Activated CD4-positive, alpha-beta T cell treated with anti-CD3 and anti-CD28 coated beads, Interleukin-2, amount 50 U/mL, for 4 hours (primary cell): ENCODE measurements at places on chromosomes 4 and X.

- no peak for DNase-seq
Measured at GRCh38 chr4:82886147-82886942, 4.6 kb downstream of the SEC31A start.

GRCh38 chr4:169418846-169419245, 148.1 kb upstream of the SH3RF1 start:
- no peak for DNase-seq

DNA sequence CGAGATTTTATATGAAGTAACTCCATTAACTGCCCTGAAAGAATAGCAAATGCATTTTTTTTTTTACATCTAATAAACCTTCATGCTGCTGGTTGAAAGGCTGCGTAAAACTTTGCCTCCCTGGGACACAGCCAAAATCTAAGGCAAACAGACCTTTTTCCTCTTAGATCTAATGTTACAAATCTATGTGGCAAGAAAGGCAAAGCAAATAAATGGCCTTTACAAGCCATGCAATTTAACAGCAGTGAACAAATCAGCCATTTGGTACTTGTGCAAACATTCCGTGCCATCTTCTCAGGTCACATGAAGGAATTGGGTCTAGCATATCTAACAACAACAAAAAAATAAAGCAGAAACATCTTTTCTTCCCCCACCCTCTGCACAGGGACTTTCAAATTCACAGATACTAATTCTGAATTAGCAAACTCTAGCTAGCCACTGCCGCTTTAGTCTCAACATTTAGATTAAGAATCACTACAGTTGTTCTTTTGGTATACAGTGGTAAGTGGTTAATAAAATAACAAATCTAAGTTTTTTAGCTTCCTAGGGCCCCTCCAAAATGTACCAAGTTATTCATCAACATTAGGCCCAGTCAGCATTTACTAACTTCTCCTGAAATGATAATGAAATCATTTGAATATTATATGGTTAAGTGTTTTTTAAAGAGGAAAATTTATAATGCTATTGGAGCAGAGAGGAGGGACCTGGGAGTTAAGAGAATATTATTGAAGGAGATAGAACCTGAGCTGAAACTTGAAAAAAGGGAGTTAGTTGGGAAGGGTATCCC, 593.8 kb downstream of the SMARCA1 start:
- DNase-seq = no peak

GRCh38 chrX:133846311-133846710, 139.1 kb downstream of the GPC3 start:
- DNase-seq = no peak

- DNase-seq = no peak
Measured at GRCh38 chr4:106650701-106651100, 282.1 kb upstream of the GIMD1 start.

GRCh38 chr4:8913858-8914460, 42.3 kb upstream of the HMX1 start:
- DNase-seq = no peak

DNA sequence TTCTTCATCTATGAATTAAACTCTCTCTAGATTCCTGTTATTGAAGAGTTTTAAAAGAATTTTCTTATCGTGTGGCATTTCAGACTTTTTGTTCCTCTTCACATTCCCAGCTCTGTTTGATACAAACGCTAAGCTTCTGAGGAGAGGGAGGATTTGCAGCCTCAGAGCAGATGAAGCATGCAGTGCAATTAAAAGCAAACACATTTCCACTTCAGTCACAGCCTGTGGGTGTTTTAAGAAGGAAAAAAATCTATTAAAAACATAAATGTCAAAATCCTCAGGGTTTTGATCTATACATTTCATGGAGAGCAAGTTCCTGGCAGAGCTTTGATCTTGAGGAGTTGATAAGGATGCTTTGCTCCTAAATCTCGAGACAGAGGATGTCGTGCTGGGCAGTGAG, 442.4 kb upstream of the BOD1L1 start:
- DNase-seq = no peak

- DNase-seq = no peak
Measured at GRCh38 chr4:176498617-176499256, 179.0 kb downstream of the SPCS3 start.

- no peak for DNase-seq
Measured at GRCh38 chrX:112190646-112191045, 108.1 kb upstream of the TRPC5 start.

DNA sequence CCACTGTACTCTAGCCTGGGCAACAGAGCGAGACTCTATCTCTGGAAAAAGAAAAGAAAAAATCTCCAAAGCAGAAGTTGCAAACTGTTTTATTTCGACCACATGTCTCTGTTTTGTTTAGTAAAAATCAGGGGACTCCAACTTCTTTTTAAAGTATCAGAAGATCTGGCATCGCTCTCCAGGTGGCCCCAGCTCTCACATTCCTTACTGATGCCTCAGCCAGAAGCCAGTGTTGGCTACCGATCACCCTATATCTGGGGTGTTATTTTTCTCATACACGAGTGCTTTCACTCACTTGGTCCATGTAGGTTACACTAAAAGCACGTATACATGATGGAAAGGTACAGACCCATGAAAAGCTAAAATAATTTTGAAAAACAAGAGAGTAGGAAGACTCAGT, 8.3 kb downstream of the MPP1 start:
- no peak for DNase-seq

DNA sequence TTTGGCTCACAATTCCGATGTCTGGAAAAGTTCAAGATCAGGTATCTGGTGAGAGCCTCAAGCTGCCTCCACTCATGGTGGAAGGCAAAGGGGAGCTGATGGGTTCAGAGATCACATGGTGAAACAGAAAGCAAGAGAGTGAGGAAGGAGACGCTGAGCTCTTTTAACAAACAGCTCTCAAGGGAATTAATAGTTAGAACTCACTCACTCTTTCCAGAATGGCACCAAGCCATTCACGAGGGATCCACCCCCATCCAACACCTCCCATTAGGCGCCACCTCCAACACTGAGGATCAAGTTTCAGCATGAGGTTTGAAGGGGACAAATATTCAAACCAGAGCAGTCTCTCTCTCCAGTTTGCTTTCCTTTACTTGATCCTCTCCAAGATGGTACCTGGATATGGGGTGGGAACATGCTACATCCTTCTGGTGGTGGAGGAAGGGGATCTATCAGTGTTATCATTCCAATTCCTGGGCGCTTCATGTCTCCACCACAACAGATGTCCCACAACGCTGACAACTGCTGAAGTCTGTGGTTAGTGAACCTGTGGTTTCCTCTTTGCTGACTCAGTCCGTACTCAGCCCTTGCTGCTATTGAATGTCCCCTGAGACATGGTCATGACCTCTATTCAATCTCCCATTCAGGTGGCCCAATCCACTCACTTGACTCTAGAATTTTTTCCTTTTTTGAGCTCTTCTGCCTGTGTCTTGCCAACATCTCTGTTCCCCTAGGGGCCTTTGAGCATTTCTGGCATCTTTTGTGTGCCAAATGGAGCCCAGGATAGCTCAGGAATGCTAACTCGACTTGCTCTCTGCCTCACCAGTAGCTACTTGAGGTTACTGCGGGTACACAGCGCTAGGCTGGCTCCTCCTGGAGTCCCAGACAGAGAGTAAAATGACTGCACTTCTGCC, 395.2 kb downstream of the MID1IP1 start:
- peak; percentile 16 for DNase-seq

DNA sequence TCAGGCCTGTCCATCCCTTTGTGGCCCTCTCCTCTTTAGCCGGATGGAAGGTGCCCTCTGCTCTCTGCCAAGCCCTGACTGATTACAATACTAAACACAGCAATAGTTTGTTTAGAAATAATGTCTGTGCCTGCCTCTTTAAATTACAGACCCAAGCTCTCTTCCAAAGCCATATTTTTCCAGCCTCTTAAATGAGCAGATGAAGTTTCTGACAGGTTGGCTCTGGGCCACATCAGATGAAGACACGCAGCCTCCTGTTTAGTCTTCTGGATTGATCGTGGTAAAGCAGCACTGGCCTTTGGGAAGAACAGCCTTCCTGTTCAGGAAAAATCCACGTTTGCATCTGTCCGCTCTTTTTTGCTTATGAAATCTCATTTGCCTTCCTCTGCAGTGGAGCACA, 133.6 kb downstream of the CPE start:
- no peak for DNase-seq

DNA sequence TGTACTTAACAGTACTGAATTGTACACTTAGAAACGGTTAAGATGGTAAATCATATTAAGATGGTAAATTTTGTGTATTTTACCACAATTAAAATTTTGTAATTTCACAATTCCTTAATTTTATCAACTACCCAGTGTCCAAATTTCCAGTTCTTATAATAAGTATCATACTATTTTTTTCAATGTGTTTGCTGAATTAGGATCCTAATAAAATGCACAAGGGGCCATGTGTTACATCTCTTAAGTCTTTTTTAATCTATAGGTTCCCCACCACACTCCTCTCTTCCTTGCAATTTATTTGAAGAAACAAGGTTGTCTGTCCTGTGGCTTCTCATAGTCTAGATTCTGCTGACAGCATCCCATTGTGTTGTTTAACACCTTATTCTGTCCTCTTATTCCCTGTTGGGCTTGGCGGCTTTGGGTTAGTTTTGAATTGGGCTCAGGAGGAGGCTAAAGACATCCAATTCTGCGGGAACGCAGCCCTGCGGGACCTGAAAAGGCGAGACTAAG, 533 bp upstream of the SYAP1 start:
- DNase-seq = no peak

GRCh38 chr4:71406459-71406963, 67.7 kb downstream of the SLC4A4 start:
- DNase-seq = no peak

DNA sequence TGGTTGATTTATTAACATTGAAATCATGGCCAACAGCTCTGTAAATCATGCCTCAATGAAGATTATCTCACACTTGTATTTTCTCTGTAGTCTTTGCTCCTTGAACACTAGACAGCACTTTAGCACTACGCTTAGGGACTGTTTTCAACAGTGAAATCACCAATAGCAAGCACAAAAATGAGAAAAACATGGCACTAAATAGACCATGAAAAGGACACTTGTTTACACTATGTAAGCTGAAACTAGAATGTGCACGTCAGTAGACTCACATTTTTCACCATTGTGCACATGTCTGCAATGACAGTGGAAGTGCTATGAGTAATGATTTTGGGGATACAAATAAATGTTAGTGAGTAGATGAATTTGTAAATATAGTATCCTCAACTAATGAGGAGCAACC, 3.1 kb downstream of the BMP2K start:
- no peak for DNase-seq

DNA sequence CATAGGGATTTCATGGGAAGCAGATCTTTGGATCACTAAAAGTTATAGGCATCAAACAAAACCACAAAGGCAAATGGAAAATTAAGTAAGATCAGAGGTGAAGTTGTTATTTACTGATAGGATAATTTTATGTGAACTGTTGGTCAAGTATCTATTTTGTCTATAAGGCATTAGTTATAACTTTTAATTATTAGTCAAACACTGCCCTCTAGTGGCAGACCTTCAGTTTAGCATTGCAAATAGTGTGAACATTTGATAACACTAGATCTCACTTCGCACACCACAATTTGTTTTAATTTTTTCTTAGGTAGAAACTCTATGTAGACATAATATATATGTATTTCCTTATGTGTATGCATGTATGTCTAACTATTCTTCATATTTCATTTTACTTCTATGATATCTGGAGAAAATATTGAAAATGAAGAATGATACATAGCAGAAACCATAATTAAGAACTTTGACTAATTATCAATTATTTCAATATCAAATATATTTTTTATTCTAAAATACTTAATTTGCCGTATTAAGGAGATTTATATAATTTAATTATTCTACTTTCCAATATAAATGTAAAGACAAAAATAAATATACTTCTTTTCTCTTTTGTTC, 214.5 kb upstream of the TACR3 start:
- no peak for DNase-seq

GRCh38 chr4:7383266-7383665, 51.5 kb downstream of the PSAPL1 start:
- DNase-seq = no peak

GRCh38 chrX:118802857-118803256, 20.8 kb upstream of the ZCCHC12 start:
- DNase-seq = no peak

- no peak for DNase-seq
Measured at GRCh38 chr4:38703635-38704034, 39.6 kb downstream of the KLF3 start.

DNA sequence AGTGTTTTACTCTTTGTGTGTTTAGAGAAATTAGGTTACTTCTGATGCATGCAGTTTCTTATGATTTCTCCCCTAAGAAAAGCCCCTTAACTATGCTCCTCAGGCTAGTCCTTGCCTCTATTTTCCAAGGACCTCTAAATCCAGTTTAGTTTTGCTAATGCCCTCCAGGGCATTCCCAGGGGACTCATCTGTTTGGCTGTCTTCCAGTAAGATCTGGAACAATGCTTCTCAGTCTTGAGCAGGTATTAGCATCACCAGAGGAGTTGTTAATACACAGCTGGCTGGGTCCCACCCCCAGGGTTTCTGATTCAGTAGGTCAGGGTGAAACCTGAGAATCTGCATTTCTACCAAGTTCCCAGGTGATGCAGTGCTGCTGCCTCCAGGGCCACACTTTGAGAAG, 56.9 kb downstream of the OTC start:
- no peak for DNase-seq

GRCh38 chrX:7446815-7447214, 298.9 kb upstream of the PUDP start:
- no peak for DNase-seq

DNA sequence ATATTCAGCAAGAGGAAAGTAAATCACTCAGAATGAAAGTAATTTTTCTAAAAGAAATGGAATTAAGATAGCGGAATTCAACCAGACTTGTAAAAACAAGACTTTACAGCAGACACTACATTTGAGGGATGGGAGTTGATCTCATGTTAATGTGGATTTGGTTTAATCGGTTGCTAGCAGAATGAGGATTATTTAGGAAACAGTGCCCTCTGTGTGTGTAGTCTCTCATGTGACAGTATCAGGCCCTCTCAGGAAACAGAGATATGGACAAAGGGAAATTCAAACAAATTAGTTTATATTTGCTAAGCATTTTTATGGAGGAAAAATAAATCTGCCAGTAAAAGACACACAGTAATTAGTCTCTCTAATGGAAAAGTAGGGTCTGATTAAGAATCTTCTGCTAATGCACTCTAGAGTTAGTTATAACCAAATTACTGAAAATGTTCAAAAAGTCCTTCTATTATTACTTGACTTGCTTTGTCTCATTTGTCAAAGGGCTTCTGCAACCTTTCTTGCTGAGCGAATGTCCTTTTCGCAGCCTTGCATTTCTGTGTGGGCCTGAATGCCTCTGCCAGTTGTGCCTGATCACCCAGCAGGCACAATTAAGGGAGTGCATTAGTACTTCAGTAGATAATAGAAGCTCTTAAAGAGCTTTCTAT, 1282.3 kb upstream of the TENM3 start:
- DNase-seq = no peak

DNA sequence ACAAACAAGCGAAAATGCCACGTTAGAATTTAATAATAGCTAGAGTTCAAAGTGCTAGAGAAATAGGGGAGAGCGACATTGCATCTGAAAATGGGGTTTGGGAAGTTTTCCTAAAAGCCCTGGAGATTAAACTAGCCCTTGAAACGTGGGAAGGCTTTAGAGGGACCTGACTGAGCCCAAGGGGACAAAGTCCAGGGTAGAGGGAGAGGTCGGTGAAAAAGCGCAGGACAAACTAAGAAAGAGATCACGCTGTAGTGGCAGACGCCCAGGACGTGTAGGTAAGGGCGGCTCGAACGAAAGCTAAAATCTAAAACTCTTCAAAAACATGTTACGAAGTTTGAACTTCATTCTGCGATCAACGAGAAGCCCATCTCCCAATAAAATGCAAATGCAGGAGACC, 1.1 kb upstream of the ATP11C start:
- no peak for DNase-seq

- no peak for DNase-seq
Measured at GRCh38 chr4:188778905-188779304, 639.7 kb downstream of the TRIML1 start.

- DNase-seq = no peak
Measured at GRCh38 chrX:97995834-97996233, 1112.1 kb downstream of the RPA4 start.
